ENCODE measurements at places on chromosomes 1 and 21.

- no peak for DNase-seq
These were observed 579.9 kb downstream of the DPYD start for GRCh38 chr1:97340951-97341350.

DNA sequence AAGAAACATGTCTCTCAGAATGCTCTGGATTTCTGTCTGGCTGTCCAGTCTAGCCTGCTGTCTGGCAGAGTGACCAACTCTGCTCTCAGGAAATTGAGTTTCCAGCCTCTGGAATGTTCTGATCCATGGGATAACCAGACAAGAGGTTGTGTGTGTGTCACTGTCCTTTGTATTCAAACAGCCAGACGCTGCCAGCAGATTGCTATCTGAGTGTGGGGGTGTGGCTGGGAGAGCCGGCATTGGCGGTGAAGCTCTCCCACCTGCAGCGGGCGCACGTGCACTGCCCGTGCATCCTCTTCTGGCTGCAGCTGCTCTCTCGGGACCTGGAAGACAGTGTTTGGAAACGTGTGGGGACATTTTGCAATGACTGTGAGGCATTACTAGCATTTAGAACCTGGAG, 26.1 kb downstream of the PKP1 start:
- DNase-seq: peak; percentile 49

DNA sequence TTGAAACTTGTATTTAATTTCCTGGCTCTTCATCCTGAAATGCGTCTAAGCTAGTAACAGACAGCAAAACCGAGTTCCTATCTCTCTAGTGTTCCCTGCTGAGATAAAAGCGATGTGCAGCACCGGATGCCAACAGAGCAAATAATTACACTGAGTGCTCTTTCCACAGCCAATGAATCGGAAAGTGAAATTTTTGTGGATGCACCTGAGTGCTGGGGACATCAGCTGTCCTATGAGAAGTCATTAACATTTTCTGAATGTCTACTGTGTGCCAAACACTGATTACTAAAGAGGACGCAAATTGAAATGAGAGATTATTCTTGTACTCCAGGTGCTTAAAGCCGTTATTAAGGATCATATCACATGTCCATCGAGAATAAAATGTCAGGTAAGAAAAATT, 278.0 kb downstream of the RGS7 start:
- no peak for DNase-seq

- DNase-seq: no peak
These were observed 67.1 kb downstream of the HIVEP3 start for GRCh38 chr1:41851589-41851988.

- DNase-seq: no peak
These were observed 55.3 kb downstream of the SETD4 start for GRCh38 chr21:36005018-36005417.

Measured in left renal cortex interstitium (tissue), 4 donors.